ENCODE measurements at places on chromosomes 12 and 14. TPM values are rescaled to one million over a fixed set of nuclear protein-coding genes. Genes with fewer than 3 reads are reported as not detected.

GRCh38 chr14:23177181-23177580 is 6.3 kb downstream of the SLC7A8 start:
- DNase-seq, result no peak

The OTX2 gene
- not detected for polyA plus RNA-seq

DNA sequence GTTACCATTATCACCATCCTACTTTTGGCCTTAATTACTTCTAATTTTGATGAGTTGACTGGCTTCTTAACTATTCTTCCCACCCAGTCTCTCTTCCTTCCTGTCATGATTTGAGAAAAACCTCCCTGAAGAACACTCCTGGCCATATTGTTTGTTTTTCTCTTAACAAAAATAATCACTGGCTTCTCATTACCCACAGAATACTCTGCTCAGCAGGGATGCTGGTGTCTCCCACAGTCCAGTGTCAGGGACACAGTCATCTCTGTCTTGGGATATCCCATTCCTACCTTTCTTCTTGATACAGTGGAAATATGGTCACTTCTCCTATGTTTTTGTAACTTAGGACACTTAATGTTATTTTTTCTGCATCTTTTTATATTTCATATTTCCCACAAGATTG is 103.7 kb downstream of the SRGAP1 start:
- no peak for DNase-seq

GRCh38 chr14:32193532-32193931 is 8.3 kb upstream of the RNU6-7 start:
- DNase-seq, result no peak

The LTB4R gene
- 2.5 TPM for polyA plus RNA-seq

DNA sequence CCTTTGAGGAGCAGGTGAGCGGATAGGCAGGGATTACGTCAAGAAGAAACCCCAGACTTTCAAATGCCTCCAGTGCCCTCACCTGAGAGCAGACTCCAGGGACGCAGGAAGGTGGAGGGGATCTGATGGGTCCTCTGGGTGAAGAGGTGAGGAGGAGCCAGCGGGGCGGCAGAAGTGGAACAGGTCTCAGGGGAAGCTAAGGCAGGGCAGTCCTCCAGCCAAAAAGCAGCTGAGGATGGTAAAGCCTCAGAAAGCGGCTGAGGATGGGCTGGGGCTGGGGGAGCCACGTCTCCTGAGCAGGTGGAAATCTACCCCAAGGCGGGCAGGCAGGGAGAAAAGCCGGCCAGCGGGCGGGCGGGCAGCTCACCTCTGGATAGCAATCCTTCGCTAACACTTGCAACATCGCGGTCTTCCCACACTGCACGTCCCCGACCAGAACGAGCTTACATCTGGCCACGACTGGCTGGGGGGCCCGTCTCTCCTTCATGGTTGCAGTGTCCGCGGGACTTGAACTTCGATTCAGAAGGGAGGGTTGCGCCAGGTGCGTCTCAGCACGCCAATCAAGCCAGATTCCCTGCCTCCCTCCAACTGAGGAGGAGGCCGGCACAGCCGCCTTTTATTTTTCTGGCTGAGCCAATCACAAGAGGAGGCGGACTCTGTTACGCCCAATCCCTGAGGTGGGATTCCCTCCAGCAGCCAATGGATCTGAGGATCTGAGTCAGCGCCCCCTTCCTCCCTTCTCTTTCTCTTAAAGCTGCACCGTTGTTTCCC is at the start of gene RND1:
RND1 (minus strand) TSS at position 590 of the 771 bp plus-strand sequence; CDS start at position 487, 103 bp downstream.
- DNase-seq, result peak; percentile 52

The MOK gene
- polyA plus RNA-seq, result 20.5 TPM

DNA sequence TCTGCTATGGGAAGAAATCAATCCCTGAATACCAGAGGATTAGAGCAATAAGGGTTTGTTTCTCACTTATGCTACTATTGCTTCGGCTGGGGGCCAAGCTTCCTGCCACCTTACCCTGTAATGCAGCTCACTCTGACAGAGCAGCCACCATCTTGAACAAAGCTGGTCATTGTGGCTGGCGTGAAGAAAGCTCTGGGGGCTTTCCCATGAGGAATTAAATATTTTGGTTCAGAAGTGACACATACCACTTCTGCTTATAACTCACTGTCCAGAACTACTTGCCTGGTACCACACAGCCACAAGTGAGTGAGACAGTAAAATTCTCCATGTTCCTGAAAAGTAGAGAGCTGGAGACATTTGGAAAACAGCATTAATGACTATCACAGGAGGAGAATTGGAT is 82.6 kb downstream of the GALNT8 start:
- no peak for DNase-seq

GRCh38 chr12:1203735-1204019 is 212.7 kb downstream of the ERC1 start:
- DNase-seq, result no peak

DNA sequence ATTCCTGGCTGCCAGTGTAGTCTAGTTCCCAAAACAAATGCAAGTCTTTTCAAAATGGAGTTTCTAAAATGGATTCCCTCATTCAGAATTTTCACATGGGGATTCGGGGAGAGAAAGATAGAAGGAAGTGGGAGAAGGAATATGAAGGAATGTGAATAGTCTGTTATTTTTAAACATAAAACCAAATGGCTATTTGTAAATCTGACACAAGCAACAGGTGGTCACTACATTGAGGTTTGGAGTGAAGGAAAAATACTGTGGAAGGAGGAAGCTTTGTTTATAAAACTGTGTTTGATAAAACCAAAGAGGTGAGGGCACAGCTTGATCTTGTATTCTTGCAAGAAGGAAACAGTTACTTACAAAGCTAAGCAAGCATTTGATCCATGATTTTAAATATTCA is 65.3 kb upstream of the KCNJ8 start:
- no peak for DNase-seq

The SLC7A7 gene
- polyA plus RNA-seq, result 9.4 TPM

- DNase-seq, result no peak
Observed at GRCh38 chr12:117513353-117513752, 151.9 kb upstream of the NOS1 start.

- DNase-seq, result no peak
Observed at GRCh38 chr12:93912086-93912733, 235.0 kb downstream of the CRADD start.

The GLS2 gene
- 0.13 TPM for polyA plus RNA-seq

The FLVCR2 gene
- 0.70 TPM for polyA plus RNA-seq

GRCh38 chr14:37565550-37565949 is 29.5 kb downstream of the FOXA1 start:
- DNase-seq, result no peak

The SCN8A gene
- 22.8 TPM for polyA plus RNA-seq

The ISCU gene
- polyA plus RNA-seq, result 125 TPM

GRCh38 chr14:72982146-72982708 is 44.7 kb downstream of the ZFYVE1 start:
- DNase-seq, result no peak

DNA sequence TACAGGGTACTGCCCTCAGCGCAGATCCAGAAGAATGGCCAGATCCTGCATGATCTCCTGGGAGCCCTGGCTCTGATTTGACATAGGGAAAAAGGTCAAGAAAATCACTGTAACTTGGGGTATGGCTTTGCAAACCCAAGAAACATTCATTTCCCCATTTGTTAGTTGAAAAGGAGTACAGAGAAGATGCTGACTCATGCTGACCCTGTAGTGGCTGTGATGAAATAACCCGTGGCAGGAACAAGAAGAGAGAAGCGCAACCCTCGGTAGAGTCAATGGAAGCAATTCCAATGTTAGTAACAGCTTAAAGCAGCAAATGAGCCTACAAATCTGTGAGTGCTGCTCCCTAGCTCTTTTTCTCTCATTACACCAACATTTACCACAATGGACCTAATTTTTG is 281.6 kb upstream of the NPAS3 start:
- no peak for DNase-seq

Data from BJ (cell line).